ENCODE measurements at places on chromosomes 12 and 14. TPM values are rescaled to one million over a fixed set of nuclear protein-coding genes. Genes with fewer than 3 reads are reported as not detected.

- DNase-seq: no peak
Observed at GRCh38 chr12:111150921-111151840, 217.7 kb downstream of the PHETA1 start.

GRCh38 chr12:122336015-122336946 is 70.0 kb upstream of the VPS33A start:
- DNase-seq: peak; percentile 22

Gene GUCY2C
- not detected for total RNA-seq

DNA sequence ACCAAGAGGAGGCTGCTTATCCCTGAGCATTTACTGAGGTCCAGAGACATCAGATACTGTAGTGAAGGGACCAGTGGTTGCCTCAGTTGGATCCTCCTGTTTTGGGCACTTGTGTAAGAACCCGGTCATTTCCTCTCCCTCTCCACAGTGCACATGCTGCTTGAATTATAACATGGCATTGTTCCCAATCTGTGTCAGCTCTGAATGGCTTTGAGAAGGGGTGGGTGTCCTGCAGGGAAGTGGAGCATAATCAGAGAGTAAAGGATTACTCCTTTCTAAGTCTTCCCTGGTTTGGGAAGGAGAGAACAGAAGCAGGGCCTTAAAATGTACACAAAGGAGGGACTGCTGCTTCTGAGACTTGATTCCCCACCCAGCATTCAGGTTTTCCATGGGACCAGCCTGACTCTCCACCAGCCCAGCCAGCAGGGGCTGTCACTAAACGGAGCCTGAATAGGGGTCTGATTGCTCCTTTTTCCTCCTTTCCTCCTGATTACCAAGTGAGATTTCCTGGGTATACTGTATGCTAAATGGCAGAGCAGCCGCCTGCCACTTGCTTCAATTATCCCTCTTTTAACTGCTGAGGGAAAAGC is 78.4 kb downstream of the NRXN3 start:
- DNase-seq: no peak

Gene PTPN6
- 1.1 TPM for total RNA-seq

DNA sequence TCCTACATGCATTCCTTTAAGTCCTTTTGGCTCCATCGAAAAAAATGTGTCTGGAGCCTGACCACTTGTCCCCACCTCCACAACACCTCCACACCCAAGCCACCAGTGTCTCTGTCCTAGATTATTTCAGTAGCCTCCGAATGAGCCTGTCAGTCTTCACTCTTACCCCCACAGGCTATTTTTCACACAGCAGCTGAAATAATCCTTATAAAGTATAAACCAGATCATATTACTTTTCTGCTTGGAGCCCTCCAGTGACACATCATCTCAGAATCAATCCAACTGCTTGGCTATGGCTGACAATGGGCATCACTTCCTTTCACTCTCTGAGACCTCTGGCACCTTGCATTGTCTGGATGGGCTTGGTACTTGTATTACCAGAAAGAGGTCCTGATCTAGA is 44.9 kb downstream of the BBS10 start:
- DNase-seq: no peak

DNA sequence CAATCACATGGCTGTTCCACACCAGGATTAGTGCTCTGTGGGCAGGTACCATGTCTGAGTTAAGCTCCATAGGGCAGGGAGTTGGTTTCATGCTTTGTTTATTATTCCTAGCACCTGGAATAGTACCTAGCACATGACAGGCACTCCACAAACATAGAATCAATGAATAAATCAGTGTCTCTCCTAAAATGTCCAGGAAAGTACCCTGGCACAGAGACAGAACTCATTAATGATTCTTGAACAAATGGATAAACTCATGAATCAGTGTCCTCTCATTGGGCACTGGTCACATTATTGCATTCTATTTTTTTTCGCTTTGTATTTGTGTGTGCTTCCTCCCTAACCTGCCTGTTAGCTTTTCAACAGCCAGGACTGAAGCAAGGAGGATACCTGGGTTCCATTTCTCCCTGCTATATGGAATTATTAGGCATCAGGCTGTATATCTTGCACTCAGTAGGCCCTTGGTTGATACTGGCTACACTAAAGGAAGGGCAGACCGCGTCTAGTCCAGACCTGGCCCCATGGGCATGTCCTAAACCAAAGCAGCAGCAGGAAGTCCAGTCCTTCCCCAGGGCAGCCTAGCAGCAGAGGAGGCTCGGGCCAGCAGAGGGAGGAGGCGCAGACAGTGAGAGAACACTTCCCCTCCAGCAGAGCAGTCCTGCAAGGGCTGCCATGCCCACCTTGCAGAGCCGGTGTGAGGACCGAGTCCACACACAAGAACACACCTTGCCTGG is 18.4 kb downstream of the HDAC7 start:
- no peak for DNase-seq

All from neural crest cell (in vitro differentiated cells).